ENCODE measurements at places on chromosomes 6 and 20.

GRCh38 chr6:146543940-146544615 is 445 bp downstream of the RAB32 start:
- DNase-seq, result no peak

DNA sequence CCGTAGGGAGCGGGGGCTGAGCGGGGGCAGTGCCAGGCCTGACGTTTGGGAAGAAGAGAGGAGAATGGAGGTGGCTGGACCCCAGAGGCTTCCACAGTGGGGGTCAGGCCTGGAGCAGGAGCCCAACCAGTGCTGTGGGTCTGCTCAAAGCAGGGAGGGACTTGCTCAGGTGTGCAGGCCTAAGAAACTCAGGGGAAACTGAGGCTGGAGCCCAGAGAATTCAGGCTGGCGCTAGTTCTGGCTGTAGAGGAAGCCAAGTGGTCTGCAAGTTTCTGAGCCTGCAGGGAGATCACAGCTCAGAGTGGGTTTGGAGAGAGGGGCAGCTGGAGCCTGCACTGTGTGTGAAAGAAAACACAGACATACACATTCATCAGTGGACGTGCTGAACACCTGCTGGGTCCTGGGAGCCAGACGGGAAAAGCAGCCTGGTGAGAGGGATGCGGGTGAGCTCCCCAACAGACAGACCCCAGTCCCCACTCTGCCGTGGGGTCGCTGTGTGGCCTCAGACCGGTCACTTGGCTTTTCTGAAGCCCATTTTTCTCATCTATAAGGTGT is 17.7 kb upstream of the FOXP4 start:
- DNase-seq, result no peak

DNA sequence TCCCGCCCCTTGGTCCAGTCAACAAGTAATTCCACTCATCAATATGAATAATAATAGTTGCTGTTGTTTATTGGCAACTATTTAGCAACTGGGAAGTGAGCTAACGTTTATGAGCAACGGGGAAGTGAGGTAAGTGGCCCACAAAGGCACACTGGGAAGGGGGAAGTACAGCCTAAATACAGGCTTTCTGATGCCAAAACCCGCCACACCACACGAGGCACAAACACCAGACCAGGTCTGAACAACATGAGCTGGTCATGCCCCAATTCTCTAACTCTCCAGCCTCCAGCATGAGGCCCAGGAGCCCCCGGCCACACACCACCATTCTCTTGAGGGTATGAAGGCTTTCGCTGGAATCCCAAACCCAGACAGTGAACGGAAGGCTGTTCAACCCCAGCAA is 50.8 kb downstream of the PREX1 start:
- no peak for DNase-seq

DNA sequence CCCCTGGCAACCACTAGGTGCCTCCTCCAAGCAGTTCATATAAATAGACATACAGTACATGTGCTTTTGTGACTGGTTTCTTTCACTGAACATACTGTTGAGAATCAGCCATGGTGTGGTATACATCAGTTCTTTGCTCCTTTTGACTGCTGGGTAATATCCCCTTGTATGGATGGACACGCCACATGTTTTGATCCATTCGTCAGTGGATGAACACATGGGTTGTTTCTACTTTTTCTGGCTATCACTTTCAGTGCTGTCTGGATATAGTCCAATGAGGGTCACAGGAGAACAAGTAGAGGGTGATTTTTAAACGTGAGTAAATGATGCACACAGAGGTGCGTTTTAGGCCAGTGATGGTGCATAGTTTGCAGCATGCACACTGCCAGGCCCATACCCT is 183.9 kb downstream of the FOXA2 start:
- no peak for DNase-seq

GRCh38 chr20:38032585-38033329 is 499 bp downstream of the TTI1 start:
- no peak for DNase-seq

- DNase-seq, result no peak
Measured at GRCh38 chr6:105458551-105458950, 55.7 kb upstream of the PREP start.

GRCh38 chr6:158474961-158475343 is 84.9 kb upstream of the TMEM181 start:
- DNase-seq, result no peak

GRCh38 chr6:113630738-113631535 is 226.2 kb upstream of the MARCKS start:
- no peak for DNase-seq

- DNase-seq, result no peak
Measured at GRCh38 chr6:37319856-37320480, 33.8 kb upstream of the RNF8 start.

- no peak for DNase-seq
Measured at GRCh38 chr6:19818805-19819204, 18.4 kb upstream of the ID4 start.

DNA sequence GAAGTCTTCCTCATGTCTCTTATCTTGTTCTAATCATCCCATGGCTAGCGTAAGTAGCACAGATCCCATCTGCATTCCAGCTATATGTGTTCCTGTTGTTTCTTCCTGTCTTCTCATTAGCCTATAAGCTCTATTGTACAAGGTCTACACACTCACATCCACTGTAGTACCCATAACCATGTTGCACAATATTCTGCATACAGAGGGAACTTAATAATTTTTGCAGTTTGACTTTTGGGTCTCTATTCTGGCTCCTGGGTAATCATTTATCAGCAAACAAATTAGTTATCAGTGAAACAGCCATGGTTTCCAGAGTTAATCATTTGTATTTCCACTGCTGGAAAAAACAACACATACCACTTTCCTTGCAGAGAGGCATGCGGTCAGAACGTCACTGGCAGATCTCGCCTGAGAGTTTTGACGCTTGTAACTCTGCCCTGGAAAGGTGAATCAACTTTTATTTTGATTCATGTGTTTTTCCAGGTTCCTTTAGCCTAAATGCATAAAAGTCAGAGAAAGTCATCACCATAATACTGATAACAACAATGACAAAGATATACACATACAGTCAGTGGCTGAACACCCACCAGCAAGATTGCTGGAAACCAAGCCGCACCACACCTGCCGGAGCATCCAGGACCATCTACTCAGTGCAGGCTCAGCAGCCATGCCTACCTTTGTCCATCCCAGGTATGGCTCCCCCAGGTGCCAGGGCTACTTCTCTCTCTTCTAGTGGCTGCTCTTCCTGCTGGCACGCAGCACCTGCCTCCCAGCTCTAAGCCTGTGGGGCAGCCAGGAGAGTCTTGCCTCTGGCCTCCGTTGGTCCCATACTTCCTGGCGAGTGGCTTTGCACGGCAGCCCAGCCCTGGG is 158.2 kb downstream of the QRSL1 start:
- DNase-seq, result no peak

GRCh38 chr20:13307562-13308163 is 86.6 kb downstream of the ISM1 start:
- no peak for DNase-seq

DNA sequence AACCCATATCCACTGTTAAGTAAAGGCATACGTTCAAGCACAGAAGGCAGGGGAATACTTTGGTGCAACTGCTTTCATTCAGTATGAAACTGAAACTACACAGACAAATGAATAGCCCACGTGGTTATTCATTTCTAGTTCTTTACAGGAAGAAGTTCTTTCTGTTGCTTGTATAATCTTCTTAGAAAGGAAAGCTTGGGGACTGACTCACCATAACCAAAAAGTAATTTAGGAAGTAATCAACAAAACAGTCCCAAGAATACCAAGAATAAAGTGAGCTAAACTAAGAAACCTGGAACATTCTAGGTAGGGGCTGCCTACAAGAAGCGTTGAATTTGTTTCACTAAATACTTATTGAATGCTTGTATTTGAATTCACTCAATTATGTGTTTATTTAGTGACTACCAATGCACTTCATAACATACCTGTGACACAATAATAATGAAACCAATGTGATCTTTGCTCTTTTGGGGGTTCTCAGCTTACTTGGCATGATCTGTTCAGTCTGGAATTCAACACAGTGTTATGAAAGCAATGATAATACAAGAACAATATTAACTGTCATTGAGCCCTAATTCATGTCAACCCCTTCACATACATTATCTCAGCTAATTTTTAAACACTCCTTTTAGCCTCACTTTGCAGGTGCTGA is 25.1 kb upstream of the KIAA0408 start:
- DNase-seq, result no peak

- no peak for DNase-seq
Measured at GRCh38 chr6:42091718-42092023, 41.3 kb downstream of the TAF8 start.

DNA sequence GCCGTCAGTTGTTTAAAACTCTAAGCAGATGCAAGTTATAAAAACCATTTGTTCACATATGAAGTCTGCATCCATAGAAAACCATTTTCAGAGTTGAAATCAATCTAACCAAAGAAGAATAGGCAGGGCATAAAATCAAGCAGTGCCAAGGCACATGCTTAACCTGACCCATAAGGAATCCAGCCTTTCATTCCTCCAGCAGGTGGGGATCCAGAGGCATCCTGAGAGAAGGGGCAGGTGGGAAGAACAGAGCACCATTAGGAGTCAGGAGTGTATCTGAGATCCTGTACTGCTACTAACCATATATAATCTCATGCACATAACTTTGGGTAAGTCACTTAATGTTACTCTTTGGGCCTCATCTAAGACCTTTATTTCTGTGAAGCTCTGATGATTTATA is 29.4 kb upstream of the FOXO3 start:
- no peak for DNase-seq

DNA sequence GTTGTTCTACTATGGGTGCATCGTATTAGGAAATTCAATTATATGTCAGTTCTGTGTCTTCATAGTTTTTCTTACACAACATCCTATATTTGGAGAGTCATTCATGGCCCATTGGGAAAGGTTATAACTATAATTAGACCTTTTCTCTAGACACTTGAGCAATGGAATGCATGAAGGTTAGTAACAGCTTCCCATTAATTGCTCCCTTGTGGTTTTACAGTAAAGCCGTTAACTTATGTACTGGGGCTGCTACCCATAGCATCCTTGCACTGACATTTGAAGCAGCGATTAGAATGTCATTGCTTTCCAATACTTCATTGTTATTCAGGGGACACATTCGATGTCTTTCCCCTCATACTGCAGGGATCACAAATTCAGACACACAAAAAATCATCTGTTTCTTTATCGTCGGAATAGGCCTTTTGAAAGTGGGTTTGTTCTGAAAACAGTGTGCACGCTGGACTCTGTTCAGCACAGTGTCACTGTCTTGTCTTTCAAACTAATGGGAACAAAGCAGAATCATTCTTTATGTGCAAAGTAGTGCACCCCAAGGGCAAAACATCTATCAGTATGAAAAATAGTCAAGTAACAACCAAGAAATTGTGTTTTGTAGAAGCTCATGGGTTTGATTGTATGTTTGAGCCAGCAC is 634.3 kb upstream of the MAP3K7 start:
- DNase-seq, result no peak

DNA sequence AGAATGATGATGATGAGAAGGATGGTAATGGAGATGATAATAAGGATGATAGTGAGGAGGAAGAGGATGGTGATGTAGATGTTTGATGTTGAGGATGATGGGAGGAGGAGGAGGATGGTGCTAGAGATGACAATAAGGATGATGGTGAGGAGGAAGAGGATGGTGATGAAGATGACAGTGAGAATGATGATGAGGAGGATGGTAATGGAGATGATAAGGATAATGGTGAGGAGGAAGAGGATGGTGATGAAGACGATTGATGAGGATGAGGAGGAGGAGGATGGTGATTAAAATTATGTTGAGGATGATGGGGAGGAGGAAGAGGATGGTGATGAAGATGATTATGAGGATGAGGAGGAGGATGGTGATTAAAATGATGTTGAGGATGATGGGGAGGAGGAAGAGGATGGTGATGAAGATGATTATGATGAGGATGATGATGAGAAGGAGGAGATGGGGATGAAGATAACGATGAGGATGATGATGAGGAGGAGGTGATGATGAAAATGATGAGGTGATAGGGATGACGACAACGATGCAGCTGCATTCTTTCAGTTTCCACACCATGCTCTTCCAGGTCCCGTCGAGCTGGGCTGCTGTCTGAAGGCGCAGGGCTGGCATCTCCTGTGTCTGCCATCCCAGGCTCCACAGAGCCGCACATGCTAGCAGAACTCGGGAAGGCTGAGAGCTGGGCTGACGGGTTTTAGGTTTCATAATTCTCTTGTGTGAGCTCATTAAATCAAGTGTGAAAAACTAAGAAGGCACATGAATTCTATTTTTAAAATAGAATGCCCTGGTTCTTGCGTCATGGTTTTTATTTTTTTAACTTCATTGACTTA is 274.9 kb downstream of the SMOC2 start:
- DNase-seq, result no peak

DNA sequence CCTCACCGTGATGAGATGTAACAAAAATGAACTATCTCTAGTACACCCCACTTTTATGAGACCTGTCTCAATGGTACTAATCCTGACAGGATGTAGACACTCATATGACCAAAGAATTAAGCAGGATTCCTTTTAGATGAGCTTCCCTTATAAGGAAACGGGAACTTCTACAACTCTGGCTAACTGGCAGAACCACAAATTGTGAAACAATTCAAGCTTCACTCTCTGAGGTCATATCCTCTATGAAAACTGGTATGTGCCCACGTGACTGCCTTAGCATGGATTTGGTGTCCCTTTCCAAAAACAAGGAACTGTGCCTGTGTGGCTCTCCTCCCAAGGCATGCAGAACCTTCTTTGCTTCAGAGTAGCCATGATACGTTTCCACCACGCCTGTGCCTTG is 14.1 kb upstream of the CPNE5 start:
- no peak for DNase-seq

- no peak for DNase-seq
Measured at GRCh38 chr6:110201151-110201884, 21.1 kb downstream of the CDC40 start.

DNA sequence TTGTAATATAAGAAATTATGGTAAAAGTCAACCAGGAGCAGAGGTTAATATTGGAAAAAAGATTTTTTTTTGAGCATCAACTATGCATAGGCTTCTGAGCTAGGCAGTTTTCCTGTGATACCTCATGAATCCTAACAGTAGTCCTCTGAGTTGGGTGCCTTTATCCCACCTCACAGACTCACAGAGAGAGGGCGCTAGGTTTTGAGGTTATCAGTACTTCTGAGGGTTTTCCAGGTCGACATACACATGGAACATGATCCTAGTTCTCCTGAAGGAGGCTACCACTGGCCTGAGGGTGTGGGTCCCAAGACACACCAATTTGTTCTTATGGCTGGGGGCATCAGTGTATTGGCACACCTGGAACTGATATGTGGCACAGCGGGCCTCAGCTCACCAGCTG is 358.8 kb upstream of the JAG1 start:
- no peak for DNase-seq

DNA sequence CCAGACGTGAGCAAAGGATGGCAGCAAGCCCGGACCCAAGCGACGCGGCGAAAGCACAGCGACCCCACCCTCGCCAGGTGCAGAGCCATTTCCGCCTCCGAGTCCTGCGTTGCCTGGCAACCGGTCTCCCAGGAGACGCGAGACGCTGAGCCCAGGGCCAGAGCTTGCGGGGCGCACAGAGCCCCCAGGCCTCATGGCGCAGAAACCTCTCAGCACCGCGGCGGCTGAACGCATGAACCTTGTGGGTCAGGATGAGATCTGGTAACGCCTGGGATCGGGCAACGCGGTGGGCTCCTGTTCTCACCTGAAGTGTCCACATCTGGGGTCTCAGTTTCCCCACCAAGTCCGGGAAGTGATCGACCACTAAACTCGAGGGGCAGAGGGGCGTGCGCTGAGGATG is 77.7 kb downstream of the ANKRD60 start:
- DNase-seq, result no peak

GRCh38 chr6:112938650-112939049 is 591.5 kb downstream of the RFPL4B start:
- no peak for DNase-seq
